CD4-positive, alpha-beta T cell treated with Interleukin-17A for 4 hours (primary cell): ENCODE measurements at places on chromosomes 2 and 18.

DNA sequence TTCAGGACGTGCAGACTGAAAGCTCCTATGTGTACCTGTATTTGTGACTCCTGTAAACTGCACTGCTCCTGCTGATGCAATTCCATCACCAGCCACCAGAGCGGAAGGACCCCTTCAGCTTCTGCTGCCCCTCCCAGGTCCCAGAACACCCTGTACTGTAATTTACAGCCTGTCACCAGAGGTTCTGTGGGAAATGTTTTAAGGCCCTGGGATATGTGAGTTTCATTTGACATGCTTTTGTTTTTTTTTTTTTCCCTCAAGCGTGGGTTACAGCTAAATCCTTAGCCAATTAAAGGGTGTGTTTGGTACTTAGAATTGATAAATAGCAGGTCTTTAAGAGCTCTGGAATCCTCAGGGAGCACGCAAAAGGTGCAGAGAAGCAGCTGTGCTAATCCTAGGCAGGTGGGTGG is 79.4 kb downstream of the KCTD1 start:
- no peak for DNase-seq

GRCh38 chr2:154375579-154375931 is 322.9 kb upstream of the KCNJ3 start:
- no peak for DNase-seq

GRCh38 chr2:10504994-10505820 is 57.1 kb upstream of the ODC1 start:
- no peak for DNase-seq

GRCh38 chr2:120538691-120539423 is 192.9 kb downstream of the INHBB start:
- no peak for DNase-seq

DNA sequence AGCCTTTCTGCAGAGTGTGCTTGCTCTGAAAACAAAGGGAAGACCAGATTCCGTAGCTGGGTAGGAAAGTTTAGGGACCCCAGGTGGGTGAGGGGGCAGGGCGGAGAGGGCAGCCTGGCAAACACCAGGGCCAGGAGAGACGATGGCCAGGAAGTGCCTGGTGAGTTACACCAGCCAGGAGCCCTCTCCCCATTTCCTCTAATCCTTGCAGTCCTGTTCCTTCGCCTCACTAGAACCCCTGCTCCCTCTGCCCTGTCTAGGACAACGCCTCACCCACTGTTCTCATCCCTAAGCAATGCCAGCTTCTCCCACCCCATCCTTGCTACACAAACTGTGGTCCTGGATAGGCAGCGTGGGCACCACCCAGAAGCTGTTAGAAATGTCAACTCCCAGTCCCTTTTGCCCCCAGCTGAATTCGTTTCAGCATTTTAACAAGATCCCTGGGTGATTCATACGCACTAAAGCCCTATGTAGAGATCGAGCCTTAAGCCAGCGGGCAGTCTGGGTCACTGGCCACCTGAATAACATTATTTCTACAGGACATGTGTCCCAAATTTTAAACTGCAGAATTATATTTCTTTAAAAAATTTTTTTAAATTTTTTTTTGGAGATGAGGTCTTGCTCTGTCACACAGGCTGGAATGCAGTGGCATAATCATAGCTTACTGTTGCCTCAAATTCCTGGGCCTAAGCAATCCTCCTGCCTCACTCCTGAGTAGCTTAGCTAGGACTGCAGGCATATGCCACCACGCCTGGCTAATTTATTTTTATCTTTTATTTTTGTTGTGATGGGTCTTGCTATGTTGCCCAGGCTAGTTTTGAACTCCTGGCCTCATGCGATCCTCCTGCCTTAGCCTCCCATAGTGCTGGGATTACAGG is 10.9 kb downstream of the WIPF1 start:
- no peak for DNase-seq

- no peak for DNase-seq
These were observed 77.9 kb downstream of the OSBPL1A start for GRCh38 chr18:24319757-24320156.

- DNase-seq = no peak
These were observed 766 bp downstream of the SNTG2 start for GRCh38 chr2:951224-952006.

DNA sequence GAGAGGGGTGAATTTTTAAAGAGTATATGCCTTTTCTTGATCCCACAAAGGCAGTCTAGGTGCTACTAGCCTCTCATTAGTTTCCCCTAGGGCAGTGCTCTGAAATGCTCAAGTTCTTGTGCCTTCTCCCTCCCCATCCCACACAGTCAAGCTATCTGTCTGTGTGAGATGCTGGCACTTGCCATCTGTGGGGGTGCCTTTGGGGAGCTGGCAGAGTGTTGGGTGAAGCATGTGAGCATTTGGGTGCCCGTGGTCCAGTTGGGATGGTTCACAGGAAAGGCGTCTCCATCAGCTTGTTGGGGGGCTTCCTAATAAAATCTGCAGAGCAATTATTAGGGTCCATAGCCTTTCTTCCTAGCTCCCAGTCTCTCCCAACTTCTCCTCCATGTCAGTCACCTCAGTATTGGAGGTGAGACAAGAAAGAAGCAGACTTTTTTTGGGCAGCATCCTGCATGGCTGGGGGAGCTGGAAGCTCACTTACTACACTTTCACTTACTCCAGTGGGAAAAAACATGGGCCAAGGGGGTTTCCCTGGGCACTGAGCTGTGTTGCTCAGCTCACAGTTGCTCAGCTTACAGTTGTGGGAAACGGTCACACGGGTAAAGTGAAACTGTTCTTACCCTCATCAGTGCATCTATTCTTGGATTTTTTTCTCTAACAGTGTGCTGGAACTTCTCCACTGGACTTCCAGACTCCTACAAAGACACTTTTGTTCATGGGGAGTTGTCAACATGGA is 29.3 kb downstream of the COLEC11 start:
- no peak for DNase-seq

DNA sequence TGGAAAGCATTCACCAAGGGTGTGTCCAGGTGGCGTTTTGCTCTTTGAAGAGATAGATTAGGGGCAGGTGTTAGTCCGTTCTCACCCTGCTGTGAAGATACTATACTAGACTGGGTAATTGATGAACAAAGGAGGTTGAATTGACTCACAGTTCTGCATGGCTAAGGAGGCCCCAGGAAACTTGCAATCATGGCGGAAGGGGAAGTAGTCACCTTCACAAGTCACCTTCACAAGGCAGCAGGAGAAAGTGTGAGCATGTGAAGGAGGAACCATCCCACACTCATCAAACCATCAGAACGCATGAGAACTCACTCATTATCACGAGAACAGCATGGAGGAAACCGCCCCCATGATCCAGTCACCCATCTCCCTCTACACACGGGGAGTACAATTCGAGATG is 135.7 kb upstream of the NFATC1 start:
- no peak for DNase-seq

DNA sequence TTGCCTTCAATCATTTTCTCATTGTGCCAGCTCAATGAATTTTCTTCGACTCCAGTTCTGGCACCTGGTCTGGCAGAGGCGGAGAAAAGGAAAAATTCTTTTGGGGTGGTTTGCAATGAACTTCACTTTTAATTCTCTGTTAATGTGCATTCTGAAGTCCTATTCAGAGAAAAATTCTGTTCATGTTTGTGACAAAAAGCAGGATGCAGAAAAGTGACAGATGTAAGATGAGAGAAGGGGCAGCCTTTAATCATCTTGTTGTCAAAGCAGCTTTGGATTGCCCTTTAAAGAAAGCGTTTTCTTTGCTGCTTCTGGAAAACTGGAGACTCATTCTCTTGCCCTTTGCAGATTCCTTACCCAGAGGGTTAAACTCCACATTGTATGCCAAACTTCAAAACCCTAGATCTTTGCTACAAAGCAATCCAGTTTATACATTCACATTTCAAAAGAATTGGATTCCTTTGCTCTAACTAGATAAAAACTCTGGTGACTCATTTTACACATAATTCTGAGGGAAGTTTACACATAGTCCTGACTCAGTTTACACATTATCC is 94.6 kb upstream of the CAVIN2 start:
- DNase-seq = no peak

- no peak for DNase-seq
These were observed 5.9 kb downstream of the CSRNP3 start for GRCh38 chr2:165475277-165476004.

- no peak for DNase-seq
These were observed 36.8 kb downstream of the ACVR1 start for GRCh38 chr2:157839162-157839801.

GRCh38 chr2:234339501-234339900 is 157.4 kb downstream of the ARL4C start:
- no peak for DNase-seq

GRCh38 chr18:9905401-9905922 is 8.4 kb upstream of the VAPA start:
- DNase-seq = no peak

DNA sequence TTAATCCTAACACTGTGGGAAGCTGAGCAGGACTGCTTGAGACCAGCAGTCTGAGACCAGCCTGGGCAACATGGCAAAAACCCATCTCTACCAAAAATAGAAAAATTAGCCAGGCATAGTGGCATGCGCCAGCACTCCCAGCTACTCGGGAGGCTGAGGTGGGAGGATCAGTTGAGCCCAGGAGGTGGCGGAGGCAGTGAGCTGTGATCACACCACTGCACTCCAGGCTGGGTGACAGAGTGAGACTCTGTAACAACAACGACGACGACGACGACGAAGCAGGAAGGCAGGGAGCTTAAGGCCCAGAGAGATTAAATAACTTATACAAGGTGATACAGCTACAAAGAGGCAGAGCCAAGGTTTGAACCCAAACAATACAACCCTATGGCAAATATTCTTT is 37.3 kb downstream of the CFAP36 start:
- DNase-seq = no peak

GRCh38 chr2:27735263-27735904 is 36.1 kb upstream of the MRPL33 start:
- peak; percentile 71 for DNase-seq

DNA sequence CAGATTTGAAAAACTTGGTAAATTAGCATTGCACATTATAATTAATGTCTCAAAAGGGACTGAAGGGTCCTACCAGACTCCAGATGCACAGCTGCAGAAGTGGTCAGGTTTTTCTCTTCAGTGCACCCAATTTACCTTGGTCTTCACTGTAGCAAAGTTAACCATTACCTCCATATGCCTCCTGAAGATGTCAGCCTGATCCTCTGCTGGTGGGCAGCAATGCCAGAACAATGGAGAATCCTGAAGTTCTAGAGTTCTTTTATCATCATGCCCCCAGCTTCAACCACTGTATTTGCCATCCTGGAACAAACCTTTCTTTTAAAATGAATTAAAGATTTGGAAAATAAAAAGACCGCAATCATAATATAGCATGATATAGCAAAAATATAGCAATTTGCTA is 1774.8 kb upstream of the CELF4 start:
- DNase-seq = no peak

DNA sequence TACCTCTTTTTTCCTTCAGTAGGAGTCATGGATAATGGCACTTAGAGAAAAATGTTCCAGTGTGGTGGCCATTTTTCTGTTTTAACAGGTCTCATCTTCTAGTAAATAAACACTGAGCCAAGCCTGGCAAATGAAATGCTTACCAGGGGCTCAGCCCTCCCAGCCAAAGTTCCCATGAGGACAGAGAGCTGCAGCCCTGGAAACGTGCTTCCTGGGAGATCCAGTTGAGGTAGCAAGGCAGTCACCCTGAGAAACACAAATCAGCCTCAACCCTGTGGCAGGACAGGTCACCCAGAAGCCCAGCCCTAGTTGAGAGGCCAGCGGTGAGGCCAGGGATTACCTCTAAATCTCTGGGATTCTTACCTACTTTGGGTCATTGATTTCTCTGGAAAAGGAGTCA is 140.1 kb downstream of the LNPK start:
- DNase-seq = no peak

- DNase-seq = no peak
These were observed 1.1 kb downstream of the TFCP2L1 start for GRCh38 chr2:121283670-121284462.

GRCh38 chr2:11129598-11130449 is 25.4 kb upstream of the SLC66A3 start:
- DNase-seq = peak; percentile 93

- DNase-seq = peak; percentile 61
These were observed 193.7 kb upstream of the ID2 start for GRCh38 chr2:8488001-8488738.

DNA sequence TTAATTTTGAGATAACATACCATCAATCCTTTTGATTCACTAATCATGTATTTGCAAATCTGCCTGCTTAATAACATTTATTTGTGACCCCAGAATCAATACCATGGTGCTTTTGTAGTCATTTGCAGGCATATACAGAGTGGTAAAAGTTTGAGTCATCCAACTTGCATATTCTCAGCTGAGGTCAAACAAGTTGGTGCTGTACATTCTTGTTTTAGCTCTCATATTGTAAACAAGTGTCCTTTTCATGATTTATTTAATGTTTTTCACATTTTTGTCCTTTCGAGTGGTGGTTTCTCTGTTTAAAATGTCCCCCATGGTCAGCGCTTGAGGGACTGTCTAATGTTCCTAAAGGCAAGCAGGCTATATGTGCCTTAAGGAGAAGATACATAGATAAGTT is 17.5 kb downstream of the RAB27B start:
- DNase-seq = no peak

GRCh38 chr2:231713730-231714638 is 5.7 kb downstream of the PTMA start:
- peak; percentile 94 for DNase-seq

GRCh38 chr2:29761278-29761677 is 160.1 kb downstream of the ALK start:
- no peak for DNase-seq

DNA sequence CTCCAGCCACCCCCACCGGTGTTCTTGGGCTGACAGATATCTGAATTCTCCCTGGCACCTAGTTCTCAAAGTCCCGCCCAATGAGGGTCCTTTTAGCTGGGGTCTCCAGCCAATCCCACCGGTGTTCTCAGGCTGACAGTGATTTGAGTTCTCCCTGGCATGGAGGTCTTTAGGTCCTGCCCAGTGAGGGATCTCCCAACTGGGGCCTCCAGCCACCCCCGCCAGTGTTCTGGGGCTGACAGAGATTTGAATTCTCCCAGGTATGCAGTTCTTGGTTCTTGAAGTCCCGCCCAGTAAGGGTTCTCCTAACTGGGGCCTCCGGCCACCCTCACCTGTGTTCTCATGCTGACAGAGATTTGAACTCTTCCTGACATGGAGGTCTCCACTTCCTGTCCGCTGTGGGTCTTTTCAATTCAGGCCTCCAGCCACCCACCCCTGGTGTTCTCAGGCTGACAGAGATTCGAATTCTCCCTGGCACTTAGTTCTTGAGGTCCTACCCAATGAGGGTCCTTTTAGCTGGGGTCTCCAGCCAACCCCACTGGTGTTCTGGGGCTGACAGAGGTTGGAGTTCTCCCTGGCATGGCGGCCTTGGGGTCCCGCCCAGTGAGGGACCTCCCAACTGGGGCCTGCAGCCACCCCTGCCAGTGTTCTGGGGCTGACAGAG is 154.6 kb downstream of the ANKRD36 start:
- DNase-seq = peak; percentile 2
